ENCODE measurements at places on chromosomes 5 and 9. TPM values are rescaled to one million over a fixed set of nuclear protein-coding genes. Genes with fewer than 3 reads are reported as not detected.

The ANKRD31 gene
- total RNA-seq: not detected

The MCTP1 gene
- total RNA-seq: 40.7 TPM

The LCN6 gene
- total RNA-seq: not detected

The IL3 gene
- total RNA-seq: not detected

The DCAF12 gene
- 13.9 TPM for total RNA-seq

The LRRC19 gene
- total RNA-seq: not detected

The ARHGEF28 gene
- total RNA-seq: 106 TPM

Data from endothelial cell of coronary artery (primary cell).